EL (cell line): ENCODE measurements at places on chromosomes 7 and 10.
A peak's percentile ranks its signal among the peaks of the same experiment; 100 is the strongest.

DNA sequence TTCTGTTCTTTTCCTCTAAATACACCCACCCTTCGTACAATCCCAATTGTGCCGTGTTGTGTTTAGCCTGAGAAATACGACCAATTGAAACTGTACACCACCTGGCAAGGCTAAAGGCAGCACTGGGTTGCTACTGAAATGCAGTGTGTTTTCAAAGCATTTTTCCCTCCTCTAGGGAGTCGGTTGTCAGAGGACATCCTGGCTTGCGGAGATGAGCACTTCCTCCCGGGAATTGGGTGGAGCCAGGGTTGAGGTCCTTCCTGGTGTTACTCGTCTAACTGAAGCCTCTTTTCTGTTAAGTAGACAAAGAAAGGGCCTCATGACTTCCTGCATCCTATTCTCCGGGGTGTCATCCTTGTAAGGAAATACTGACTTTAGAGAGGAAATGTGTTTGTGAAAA, 133.5 kb downstream of the MTPAP start:
- no peak for DNase-seq

DNA sequence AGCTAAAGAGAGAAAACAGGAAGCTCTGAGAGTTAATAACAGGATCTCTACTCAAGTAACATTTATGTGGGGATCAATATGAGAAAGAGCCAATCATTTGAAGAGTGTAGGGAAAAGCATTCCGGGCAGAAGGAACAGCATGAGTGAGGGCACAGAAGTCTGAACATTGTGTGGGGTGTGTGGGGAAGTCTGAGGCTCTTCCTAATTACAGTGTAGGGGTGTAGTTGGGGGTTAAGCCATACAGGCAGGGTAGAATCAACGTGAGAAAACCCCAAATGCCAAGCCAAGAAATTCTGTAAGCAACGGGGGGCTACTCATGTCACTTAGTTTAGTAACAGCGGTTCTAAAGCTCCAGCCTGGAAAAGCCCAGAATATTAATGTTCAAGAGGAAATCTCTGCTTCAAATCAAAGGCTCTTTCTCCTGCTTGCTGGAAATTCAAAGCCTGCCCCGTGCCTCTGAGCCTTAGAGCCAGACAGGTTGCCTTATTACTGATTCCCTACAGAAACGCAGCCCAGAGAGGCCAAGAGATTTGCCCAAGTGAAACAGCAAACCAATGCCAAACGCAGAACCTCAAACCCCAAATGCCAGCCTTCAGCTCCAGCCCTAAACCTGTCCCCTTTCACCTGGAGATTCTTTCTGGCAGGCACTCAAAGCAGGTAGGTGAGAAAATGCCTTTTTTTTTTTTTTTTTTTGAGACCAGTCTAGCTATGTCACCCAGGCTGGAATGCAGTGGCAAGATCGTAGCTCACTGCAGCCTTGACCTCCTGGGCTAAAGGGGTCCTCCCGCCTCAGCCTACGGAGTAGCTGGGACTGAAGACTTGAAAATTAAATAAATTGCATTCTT, 36.1 kb downstream of the DNAJB12 start:
- no peak for DNase-seq

DNA sequence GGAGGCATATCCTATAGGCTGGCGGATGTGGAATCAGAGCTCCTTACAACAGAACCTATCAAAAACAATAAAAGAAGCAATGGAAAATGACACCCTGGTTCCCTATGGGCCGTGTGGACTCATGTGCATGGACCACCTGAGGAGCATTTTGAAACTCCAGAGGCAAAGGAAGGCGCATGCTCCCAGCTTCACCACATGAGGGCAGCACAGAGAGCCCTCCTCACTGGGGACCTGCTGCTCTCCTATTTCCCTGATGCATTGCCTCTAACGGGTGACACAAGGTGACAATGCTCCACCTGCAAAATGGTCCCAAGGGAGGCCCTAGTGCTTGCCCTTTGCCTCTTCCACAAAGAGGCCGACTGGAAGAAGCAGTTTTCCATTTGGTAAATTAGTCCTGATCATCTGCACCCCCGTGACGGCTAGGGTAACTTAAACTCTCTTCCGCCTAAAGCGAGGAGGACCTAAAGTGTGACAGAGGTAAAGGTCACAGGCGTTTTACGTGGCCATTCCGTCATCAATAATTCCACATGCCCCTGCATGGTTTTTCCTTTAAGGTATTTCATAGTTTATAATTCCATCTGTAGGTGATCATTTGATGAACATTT, 67.7 kb downstream of the GPAM start:
- DNase-seq: peak; percentile 31

DNA sequence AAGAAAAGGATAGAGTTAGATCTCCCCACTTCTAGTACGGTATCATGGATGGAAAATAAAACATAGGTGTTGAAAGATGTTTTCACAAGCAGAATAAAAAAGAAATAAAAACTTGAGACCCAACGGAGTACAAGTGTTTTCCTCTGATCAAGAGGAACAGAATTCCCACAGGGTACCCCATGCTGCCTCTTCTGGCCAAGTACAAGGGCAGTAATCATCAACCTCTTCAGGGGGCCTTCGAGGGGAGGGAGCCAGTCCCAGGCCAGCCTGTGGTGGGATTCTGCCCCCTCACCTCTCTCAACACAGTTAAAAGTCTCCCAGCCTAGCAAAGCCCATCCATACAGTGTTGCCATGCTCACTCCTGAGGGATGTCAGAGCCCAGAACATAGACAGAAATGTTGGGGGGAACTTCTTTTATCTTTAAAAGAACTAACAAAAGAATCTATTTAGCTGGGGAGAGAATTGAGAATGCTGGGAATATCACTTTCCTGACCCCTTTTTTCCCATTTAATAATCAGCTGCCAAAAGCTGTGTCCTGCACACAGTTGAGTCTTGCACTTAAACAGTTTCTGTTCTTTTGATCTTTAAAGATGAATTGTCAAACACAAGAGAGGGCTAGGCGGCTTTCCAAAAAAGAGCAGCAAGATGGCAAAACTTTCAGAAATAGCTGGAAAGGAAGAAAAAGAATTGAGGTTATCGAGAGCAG, 101.7 kb downstream of the PTN start:
- DNase-seq: no peak

- DNase-seq: no peak
Measured at GRCh38 chr10:113180401-113181154, 230.5 kb downstream of the TCF7L2 start.

DNA sequence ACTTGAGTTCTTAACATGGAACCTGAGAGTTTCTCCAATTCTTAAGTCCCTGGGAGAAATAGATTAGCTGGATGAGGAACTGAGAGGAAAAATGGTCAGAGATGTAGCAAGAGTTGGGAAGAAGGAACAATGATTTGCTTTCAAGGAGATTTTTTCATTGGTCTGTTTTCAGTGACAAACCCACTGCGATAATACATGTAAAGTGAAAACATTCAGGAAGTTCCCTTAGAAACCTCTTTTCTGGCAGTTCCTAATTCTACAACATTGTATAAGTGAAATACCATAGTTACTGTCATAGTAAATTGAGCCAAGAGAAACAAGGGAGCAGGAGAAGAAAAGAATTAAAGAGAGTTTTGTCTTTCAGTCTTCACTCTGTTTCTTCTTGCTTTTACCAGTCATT, 12.1 kb upstream of the MAGI2 start:
- DNase-seq: no peak

DNA sequence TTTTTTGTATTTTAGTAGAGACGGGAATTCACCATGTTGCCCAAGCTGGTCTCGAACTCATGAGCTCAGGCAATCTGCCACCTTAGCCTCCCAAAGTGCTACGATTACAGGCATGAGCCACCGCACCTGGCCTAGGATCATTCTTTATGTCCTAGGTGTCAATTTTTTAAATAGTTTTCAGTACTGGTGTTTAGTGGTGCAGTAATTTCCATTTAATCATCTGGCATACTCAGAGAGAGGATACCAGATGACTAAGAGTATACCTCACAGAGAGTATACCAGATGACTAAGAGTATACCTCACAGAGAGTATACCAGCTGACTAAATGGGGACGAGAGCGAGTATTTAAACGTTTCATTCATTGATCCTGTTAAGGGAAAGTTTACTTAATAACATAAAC, 37.3 kb upstream of the TMEM248 start:
- DNase-seq: peak; percentile 34

DNA sequence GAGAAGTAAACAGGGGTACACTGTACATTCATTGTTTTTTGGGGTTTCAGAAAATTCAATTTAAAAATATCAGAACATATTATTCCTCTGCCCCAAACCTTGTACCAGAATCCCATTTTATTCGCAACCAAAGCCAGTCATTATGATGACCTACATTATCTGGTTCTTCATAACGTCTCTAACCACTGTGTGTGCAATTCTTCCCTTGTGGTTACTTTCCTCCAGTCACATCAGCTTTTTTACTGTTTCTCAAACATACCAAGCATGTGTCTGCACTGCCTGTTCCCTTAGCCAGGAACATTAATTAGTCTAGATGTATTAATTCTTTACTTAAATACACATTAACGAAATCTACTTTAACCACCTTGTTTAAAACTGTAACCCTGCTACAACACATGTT, 64.8 kb downstream of the THSD7A start:
- no peak for DNase-seq

GRCh38 chr7:87474533-87475358, 734 bp downstream of the ABCB4 start:
- DNase-seq: peak; percentile 44

DNA sequence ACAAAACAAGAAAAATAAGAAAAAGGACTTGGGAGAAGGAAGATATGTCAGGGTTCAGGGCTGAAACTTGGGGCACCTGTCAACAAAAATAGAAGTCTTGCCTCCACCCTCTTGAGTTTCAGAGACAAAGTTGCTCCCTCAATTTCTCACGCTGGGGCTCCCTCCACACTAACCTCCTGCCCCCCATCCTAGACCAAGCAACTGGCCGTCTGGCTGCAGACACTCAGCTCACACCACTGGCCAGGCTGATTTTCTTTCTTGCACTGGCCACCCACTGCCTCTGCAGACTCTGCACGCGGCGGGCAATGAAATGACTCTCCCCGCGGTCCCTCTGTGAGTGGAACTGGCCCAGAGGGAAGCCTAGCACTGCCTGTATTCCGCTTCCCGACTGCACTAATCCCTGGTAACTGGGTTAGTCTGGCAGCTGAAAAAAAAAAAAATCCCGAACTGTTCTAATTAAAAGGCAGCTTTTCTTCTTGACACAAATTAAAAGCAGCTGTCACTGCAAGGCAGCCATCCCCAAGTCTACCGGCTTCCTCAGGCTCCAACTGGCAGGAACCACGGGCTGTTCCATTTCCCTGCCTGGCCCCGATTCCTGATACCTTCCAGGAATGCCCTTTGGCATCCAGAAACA, 83.5 kb downstream of the SPDYE5 start:
- DNase-seq: no peak

- no peak for DNase-seq
Measured at GRCh38 chr7:66503551-66504031, 125.1 kb upstream of the KCTD7 start.

DNA sequence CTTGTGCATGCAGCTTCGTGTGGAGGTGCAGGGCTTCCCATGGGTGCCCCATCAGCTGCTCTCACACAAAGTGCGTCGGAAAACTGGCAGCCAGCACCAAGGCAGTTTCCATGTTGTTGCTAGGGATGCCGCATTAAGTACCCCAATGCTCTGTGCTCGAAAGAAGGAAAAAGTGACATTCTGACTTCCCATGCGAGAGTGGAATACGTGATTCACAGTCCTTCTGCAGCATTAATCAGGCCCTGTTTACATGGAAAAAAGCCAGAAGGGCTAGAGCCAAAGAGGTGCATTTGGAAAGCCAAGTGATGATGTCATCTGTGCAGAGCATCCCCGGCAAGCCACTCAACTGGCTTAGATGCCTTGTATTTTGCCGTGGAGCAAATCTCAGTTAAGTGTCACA, 258.3 kb downstream of the GATA3 start:
- DNase-seq: no peak

DNA sequence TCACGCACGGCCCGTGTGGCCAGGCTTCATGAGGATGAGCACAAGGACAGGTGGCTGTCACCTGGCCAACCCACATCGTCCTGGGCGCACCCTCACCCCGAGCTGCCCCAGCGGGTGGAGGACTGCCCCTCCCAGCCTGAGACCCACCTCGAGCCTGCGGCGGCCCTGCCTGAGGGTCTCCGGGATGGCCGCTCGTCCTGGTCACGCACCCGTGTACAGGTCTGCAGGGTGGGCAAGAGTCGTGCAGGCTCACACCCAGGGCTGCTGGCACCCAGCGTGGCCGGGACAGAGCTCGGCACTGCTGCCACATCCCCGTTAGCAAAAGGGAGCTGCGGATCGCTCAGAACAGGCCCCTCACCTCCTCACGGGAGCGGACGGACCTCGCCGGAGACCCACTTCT, 14.4 kb upstream of the UTF1 start:
- no peak for DNase-seq

DNA sequence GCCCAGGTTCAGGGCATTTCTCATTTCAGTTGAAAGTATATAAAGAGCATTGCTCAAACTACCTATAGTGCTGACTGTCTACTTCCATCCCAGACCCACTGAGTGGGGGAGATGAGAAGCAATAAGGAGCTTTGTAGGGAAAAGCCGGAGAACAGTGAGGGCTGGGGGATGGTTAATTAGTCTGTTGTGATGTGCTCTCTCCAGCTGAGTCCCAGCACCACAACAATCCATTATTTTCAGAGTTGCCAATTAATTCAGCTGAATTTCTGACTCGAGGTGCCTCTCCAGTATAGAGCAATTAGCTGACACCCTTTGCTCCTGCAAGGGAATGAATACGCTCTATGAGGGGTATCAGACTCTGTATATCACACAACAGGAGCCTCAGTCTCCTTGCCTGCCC, 1118.6 kb downstream of the SORCS3 start:
- DNase-seq: no peak

- no peak for DNase-seq
Measured at GRCh38 chr7:138396251-138397070, 63.6 kb upstream of the TRIM24 start.

DNA sequence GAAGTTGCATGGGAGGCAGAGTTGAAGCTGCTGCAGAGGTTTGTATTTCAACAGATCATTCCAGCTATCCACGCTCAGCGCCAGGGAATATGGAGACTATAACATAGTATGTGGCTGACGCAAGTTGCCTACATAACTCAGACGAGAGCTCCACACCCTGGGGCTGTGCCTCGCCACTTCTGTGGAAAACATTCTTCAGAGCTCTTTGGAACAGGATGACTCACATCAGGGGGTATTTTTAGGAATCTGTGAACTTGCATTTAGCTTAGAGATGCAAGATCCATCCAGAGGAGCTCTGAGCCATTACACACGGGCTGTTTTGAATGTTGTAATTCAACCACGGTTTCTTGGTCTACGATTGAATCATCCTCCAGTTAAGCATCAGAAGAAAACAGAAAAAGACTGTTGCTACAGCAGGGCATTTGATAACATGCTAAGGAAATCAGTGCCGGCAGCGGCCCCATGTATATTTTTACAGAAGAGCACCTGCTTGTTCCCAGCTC, 481.5 kb upstream of the AKR1E2 start:
- DNase-seq: peak; percentile 100

GRCh38 chr10:44573821-44574220, 188.9 kb upstream of the CXCL12 start:
- no peak for DNase-seq

GRCh38 chr7:26291699-26292538, at the start of gene SNX10:
Gene SNX10 (plus strand): TSS chr7:26291862. CDS start chr7:26346443, 54,581 bp downstream.
- DNase-seq: peak; percentile 6

- no peak for DNase-seq
Measured at GRCh38 chr7:63925626-63926460, 72.8 kb upstream of the ZNF722 start.

- DNase-seq: no peak
Measured at GRCh38 chr7:45082831-45083331, 5.9 kb downstream of the NACAD start.

GRCh38 chr7:140079121-140079536, 16.4 kb upstream of the PARP12 start:
- peak; percentile 14 for DNase-seq

GRCh38 chr10:4784667-4785333, 41.2 kb upstream of the AKR1E2 start:
- no peak for DNase-seq

GRCh38 chr7:138834583-138834982, 36.6 kb upstream of the ATP6V0A4 start:
- DNase-seq: no peak
